Non-pigmented ciliary epithelial cell (primary cell): ENCODE measurements at places on chromosomes 3 and 15.

GRCh38 chr15:81072551-81072950 is 61.5 kb upstream of the CFAP161 start:
- DNase-seq = no peak

DNA sequence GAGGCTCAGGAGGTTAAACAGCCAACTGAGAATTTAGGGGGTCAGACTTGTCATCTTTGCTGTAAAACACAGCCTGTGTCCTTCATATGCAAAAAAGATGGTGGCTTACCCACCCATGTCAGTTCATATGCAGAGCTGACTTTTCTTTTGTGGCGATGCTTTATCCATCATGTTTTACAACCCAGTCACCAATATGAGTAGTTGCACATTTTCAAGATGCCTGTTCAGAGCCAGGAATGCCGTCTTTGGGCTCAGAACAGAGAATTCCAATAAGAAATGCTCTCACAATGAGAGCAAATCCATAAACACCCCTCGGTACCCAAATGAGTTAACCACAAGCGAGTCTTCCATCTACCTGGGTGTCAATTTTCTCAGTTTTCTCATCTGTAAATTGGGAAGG is 83.6 kb downstream of the TIGIT start:
- no peak for DNase-seq

GRCh38 chr3:156535162-156535627 is 19.7 kb downstream of the SSR3 start:
- DNase-seq = peak; percentile 99

- no peak for DNase-seq
Observed at GRCh38 chr3:27224197-27224596, 145.0 kb downstream of the NEK10 start.

GRCh38 chr3:16060358-16060852 is 114.1 kb upstream of the GALNT15 start:
- DNase-seq = peak; percentile 100

DNA sequence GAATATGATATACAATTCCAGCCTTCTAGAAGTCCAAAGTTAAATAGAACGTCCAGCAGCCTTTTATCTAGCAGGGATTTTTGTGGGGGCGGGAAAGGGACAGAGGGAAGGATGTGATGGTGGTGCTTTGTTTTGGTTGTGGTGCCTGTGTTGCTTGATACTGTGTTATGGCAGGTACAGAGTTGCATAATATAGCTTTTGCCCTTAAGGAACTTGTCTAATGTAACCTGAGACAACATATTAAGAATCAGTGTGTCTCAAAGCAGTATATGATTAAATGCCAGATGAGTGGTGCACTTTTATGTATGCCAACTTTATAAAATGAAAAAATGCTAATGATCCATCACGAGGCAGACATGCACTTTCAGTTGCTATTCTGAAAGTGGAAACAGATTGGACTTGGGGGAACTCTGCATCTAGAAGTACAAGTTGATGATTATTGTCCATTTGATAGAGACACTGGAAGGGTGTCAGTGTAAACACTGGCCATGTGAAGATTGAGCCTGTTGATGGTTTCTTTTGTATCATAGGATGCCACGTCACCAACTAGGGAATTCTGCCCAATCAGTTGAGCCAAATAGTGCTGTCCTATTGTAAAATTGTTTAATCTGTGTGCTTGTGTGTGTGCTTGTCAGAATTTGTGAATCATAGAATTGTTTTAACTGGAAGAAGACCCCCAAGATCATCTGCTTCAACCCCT is 23.0 kb downstream of the NEO1 start:
- DNase-seq = no peak

DNA sequence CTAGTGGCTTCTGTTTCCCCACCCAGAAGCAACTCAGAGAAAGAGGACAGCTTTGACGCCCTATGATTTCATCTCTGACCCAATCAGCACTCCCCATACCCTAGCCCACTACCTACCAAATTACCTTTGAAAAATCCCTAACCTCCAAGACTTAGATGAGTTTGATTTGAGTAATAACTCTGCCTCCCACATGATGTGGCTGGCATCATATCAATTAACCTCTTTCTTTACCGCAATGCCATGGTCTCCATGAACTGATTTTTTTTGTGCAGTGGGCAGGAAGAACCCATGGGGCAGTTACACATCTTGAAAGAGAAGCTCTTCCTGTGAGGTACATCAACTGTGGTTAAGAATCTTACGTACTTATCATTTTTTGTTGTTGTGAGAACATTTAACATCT is 25.5 kb upstream of the APOD start:
- no peak for DNase-seq

DNA sequence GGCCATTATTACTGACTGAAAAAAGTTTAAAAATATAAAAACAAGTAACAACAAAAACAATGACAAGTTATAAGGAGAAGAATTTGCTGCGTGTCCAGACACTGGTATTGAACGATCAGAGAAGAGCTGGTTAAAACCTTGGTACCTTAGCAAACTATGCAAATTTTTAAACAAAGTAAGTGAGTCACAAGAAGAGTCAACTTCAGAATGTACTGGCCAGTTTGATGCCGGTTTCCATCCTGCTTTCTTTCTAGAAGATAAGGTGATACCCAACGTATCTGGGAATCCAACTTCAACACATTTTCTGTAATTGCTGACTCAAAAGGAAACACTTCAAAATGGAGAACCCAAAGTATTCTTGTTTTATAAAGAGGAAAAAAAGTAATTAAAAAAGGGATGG is 49.8 kb downstream of the RUBCN start:
- no peak for DNase-seq

- DNase-seq = no peak
Observed at GRCh38 chr3:171835116-171835515, 8.0 kb upstream of the TMEM212 start.

DNA sequence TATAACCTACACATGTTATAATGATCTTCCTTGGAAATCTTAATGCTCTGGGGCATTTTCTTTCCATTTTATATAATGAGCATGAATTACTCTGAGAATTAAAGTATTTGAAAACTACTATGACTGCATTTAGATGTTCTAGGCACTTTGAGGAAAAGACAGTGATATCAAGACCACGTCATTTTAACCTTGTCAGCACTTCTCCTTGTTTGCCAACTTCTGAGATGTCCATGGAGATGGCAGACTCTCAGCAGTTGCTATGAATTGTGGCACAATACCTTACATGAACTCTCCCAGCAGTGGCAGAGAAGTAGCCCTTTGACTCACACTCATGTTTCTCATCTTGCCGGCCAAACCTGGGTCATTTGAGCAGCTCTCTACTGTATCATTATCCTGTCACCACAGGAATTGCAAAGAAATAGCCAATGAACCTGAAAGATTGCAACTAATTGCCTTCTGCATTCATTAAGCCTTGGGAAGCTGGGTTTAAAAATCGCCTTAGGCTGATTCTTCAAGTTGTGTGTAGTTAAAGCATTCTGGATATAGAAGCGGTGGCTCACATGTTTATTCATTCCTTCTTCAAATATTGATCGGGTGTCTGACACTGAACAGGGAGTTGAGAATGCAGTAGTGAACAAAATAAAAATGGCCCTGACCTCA is 272.2 kb upstream of the CFAP20DC start:
- no peak for DNase-seq

- no peak for DNase-seq
Observed at GRCh38 chr3:11642431-11643191, 1.1 kb downstream of the VGLL4 start.

GRCh38 chr15:40932156-40932555 is 3.0 kb downstream of the DLL4 start:
- DNase-seq = no peak

DNA sequence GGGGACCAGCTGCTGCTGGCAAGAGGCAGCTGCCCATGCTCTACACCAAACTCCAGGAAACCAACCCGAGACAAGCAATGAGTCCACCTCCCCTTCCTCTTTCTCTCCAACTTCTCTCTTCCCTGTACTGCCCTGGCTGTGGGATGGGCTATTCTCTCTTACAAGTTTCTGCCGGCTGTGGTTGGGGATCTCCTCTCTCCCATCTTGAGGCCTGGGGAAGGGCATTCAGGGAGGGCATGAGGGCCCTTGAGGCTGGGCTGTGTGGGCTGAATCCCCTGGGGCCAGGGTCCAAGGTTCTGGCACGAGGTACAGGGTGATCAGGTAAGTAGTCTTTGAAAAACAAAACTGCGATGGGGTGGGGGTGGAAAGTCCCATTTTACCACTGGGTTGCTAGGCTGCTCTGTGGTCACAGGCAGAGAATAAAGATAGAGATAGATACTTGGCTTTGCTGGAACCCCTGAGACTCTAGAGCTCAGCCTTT is 32.3 kb upstream of the CTSH start:
- DNase-seq = no peak

GRCh38 chr15:89958107-89958805 is 42.9 kb upstream of the ZNF710 start:
- DNase-seq = no peak

- DNase-seq = no peak
Observed at GRCh38 chr15:86773736-86774135, 694.1 kb downstream of the AGBL1 start.

DNA sequence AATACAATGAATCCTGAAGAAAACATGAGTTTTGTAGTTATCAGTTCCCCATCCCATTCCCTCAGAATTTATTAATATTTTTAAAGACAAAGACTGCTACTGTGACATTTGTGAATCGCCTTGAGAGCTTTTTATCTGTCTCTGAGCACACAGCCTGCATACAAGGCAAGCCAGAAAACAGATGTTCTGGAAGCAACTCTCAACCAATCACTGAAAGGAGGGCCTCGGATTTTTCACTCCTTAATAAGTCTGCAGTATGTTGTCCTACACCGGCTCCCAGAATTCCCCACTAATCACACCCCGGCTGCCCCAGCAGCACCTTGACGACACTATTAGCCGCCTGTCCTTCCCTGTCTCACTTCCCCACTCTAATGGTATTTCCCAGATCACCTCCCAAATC is 138.5 kb downstream of the ZNF621 start:
- no peak for DNase-seq

DNA sequence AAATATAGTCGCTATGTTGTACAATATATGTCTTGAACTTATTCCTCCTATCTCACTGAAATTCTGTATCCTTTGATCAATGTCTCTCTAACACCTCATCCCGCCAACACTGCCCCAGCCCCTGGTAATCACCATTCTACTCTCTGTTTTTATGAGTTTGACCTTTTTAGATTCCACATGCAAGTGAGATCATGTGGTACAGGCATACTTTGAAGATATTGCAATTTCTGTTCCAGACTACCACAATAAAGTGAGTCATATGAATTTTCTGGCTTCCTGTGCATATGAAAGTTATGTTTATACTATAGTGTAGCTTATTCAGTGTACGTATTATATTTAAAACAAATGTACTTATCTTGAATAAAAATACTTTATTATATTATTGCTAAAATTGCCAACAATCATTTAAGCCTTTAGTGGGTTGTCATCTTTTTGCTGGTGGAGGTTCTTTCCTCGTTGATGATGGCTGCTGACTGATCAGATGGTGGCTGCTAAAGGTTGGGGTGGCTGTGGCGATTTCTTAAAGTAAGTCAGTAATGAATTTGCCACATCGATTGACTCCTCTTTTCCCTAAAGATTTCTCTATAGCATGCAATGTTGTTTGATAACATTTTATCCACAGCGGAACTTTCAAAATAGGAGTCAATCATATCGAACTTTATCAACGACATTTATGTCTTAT is 257.2 kb downstream of the NFKBIZ start:
- peak; percentile 44 for DNase-seq

DNA sequence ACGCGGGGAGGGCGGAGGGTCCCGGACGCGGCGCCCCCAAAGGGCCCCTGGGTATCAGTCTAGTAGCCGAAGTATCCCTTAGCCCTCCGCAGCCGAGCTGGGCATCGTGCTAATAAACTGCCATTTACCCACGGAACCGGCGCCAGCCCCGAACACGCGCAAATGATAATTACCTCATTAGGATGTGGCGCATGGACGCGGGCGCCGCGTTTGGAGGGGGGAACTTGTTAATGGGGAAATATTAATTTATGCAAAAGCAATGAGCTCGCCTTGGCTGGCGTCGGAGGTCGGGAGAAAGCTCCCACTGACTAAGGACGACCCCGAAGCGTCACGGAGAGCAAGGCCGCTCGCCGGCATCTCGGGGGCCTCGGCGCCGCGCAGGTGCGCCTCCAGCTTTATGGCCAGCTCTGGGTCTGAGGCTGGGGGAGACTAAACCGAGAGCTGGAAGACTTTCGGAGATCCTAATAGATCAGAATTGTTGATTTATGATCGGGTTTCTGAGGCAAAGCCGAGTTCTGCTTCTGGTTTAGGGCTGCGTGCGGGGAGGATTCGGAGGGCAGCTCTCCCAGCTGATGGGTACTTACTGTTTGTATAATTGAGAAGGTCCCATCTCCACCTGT is 474 bp upstream of the FEZF2 start:
- no peak for DNase-seq

DNA sequence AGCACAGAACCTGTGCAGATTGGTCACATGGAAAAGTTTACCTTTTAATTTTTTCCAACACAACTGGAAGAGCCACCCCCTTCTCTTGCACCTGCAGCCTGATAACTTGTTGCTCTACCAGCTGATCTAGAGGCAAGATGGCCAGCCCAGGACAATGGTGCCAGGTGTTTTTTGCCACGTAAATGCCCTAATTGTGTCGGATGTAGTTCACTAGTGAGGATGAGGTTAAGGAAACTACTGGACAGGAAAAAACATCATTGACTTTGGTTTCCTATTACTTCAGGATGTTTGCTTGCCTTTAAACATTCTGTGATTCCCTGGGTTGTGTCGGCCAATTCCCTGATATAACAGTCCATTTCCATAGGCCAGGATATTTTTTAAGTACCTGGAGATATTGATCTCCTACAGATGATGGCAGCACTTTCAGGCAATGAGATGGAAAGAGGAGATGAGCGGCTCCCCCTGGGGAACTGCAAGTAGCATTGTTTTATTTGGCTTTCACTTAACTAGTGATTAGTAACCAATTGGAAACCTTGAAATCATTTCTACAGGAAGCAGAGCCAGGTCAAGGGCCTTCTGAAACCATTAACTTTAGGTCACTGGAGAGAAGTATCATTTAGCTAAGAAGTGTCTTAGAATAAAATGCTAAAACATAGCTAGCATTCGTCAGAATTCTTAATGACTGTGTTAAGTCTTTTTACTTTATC is 72.5 kb downstream of the OSBPL10 start:
- DNase-seq = no peak

GRCh38 chr3:139564294-139564861 is 24.8 kb upstream of the RBP1 start:
- DNase-seq = no peak

GRCh38 chr3:171950373-171950772 is 89.0 kb upstream of the FNDC3B start:
- DNase-seq = no peak

GRCh38 chr3:107813026-107813425 is 277.8 kb downstream of the CD47 start:
- DNase-seq = no peak

DNA sequence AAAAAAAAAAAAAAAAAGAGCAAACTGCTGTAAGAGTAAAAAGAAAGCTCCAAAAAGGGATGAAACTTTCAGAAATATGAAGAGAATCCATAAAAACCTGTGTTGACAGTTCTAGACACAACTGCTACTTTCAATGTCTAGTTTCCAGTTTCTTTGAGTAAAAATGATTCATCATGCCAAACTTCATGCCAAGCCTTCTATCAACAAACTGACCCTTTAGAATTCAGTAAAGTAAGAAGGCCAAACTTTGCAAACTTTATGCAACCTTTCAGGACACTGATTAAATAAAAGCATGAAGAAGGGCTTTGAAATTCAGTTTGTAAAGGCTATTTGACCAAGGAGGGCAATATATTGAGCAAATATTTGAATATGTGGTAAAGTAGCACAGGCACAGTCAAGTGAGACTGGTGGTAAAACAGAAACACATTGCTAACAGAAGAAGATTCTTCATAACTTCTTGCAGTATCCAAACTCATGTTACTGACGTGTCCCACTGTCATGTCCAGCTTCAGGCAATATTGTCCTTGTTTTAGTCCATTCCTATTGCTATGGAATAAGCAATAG is 56.3 kb upstream of the CFAP20DC start:
- DNase-seq = no peak

GRCh38 chr15:42368096-42368495 is 8.8 kb downstream of the CAPN3 start:
- DNase-seq = no peak
